GM23248 (cell line): ENCODE measurements at places on chromosomes 2 and 18.

GRCh38 chr18:10291568-10291981 is 162.9 kb upstream of the APCDD1 start:
- DNase-seq, result peak; percentile 83

GRCh38 chr18:70028734-70029133 is 81.1 kb upstream of the CD226 start:
- DNase-seq, result no peak

GRCh38 chr2:72325592-72326422 is 178.1 kb upstream of the CYP26B1 start:
- DNase-seq, result peak; percentile 41

- DNase-seq, result no peak
These were observed 116.0 kb downstream of the TRIM43 start for GRCh38 chr2:95707837-95708236.

GRCh38 chr2:202378001-202378400 is 1.9 kb downstream of the BMPR2 start:
- DNase-seq, result peak; percentile 37

DNA sequence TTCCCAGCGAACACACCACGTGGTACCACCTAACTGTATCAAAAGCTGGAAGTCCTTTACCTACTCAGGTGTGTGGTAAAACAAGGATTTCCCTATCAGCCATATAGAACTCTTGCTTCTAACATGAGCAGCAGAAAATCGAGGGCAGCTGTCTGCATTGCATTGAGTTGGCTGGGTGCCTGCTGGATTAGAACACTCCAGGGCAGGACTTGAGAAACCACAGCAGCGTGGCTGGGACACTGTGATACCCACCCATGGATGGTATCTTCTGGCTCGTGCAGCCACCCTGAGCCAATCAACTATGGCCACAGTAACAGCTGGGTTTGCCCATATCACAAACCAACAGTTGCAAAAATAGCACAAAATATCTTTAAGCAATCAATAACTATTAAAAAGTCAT is 188.3 kb downstream of the FBXO15 start:
- no peak for DNase-seq

- DNase-seq, result peak; percentile 65
These were observed 68.5 kb downstream of the COPS8 start for GRCh38 chr2:237154082-237154638.

DNA sequence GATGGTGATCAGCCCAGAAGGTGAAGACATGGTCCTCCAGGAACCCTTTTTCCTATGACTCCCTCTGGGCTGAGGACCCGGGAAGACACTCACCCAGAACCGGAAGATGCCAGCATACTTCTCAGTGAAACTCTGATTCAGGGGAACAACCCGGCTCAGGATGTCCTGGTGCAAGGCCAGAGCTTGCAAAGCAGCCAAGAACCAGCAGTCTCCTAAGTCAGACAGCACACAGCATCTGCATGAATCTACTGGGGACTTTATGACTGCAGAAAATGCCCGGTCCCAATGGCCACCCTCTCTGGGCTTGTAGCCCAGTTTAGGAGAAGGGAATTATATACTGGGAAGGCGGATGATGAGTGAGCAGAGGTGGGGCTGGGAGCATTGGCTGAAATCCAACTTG is 15.3 kb downstream of the CAPN14 start:
- DNase-seq, result peak; percentile 20

DNA sequence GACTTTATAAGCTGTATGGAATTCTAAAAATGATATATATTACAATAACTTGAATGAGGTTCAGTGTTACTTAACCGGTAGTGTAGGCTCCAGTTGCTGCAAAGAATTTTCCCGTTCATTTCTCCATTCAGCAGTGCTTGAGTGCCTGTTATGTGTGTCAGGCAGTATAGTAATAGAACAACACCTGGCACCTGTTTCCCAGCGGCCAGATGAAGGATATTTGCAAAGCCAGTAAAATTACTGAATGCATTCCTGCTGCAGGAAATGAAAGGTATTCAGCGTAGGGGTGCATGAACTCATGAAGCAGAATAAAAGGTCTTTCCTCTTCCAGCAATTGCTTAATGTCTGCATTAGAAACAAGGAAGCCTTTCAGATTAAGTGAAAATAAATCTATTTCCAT is 18.8 kb downstream of the YPEL5 start:
- DNase-seq, result no peak

DNA sequence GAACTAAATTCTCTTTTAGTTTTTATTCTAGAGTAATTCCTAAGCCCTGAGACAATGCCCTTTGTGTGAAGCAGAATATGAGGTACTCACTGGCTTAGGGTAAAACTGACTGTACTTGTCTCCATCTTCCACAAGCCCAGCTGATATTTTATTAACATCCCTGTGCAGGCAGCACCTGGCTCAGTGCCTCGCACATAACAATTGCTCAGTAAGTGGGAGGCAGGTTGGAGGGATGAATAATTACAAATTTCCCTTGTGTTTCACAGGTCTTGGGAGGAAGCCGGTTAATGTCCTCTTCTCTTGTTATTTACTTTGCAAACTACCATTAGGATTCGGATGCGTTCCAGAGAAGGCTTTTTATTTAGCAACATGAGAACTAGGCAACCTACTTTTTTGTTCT is 249.8 kb upstream of the FSHR start:
- DNase-seq, result no peak

- DNase-seq, result no peak
These were observed 9.4 kb downstream of the COLEC11 start for GRCh38 chr2:3604207-3604877.

GRCh38 chr2:170222842-170223241 is 44.9 kb downstream of the MYO3B start:
- no peak for DNase-seq

DNA sequence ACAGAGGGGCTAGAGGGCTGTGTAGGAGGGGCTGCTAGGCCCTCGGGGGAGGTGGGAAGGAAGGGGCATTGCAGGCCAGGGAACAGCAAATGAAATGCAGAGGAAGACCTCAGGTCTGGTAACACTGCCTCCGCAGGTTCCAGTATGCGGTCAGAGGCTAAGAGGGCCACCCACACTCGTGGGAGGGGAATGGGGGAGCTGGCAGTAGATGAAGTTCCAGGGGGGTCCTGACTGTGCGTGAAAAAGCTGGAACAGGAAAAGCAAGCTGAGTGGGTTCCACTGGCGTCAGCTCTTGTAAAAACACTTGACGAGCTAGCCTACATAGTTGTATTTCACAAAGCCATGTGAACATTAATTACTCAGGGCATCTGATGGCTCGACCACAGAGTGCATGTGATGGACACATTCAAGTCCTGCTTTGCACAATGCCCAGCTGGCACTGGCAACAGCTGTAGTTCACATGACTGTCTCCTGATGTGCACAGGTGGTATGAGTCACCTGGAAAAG is 29.0 kb upstream of the PTPN4 start:
- no peak for DNase-seq

GRCh38 chr2:135257383-135258090 is 205.4 kb downstream of the RAB3GAP1 start:
- DNase-seq, result peak; percentile 60

- DNase-seq, result no peak
These were observed 361.5 kb downstream of the GALNT13 start for GRCh38 chr2:154233231-154233630.

DNA sequence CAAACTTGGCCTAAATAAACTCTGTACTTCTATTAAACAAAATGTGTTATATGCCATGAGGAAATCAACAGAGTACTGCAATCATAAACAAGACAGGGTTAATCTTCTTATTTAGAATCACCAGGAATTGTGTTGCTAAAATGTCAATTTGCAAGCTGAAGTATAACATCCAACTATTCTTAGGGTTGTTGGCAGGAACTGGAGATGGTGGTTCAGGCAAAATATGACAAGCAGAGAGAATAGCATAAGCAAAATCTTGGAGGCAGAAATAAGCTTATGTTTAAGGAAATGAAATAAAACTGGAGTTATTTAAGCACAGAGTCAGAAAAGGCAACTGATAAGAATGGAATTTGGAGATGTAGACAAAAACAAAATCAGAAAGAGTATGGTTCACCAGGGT is 463.8 kb upstream of the SLC8A1 start:
- no peak for DNase-seq

DNA sequence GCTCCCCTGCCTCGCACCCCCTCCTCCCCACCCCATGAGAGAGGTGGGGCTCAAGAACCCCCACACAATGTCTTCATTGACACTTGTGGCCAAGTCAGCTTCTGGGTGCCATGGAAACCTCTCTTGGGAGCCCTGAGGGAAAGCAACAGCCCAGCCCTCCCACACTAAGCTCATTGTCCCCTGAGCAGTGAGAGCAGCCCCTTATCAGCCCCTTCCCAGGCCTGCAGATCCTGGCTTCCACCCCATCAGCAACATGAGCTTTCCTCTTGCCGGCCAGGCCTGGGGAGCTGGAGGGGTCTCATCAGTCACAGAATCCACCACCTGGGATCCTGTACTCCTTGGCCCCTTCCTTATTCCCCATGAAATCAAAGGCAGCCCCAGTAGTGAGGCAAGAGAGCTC is 107.8 kb upstream of the ST3GAL5 start:
- DNase-seq, result no peak

DNA sequence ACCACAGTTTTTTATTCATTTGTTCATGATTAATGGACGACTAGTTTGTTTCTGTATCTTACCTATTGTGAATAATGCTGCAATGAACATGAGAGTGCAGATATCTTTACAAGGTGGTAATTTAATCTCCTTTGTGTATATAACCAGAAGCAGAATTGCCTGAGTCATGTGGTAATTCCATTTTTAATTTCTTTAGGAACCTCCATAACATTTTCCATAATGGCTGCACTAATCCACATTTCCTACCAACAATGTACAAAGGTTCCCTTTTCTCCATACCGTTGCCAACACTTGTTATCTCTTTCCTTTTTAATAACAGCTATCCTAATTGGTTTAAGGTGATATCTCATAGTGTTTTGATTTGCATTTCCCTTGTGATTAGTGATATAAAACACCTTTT is 36.5 kb downstream of the NCOA1 start:
- no peak for DNase-seq

- peak; percentile 75 for DNase-seq
These were observed 379.7 kb downstream of the PTPRM start for GRCh38 chr18:7946734-7947377.

DNA sequence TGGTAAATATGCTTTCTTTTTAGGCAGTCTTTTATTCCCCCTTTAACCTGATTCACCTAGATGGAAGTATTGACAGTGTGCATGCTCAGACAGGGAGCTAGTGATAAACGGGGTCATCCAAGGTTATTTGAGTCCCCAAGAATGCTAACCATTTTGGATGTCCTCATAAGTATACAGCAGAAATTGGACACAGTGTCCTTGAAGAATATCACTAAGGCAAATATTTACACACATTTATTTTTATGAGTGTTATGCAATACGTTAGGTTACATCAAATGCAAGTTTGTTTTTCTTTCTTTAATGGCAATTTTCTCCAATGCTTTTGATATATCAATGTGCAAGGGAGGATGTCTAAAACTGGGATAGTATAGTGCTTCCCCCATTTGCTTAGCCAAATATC is 23.6 kb downstream of the CNTNAP5 start:
- DNase-seq, result no peak

DNA sequence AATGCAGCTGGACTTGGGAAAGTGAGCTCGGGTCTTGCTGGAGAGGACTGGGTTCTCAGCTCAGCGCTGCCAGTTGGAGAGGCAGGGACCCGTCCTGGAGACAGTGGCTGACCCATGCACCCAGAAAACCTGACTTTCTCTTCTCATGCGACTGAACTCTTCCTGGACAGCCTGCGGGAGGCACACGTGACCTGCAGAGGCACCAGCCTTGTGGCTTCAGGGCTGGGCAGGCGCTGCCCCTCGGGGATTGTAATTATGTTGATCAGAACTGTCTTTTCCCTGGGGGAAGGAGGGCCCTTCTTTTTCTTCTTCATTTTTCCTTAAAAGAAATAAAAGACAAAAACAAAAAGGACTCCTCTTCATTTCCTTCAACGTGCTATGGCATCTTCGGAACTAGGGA is 198.1 kb downstream of the VAPA start:
- no peak for DNase-seq

DNA sequence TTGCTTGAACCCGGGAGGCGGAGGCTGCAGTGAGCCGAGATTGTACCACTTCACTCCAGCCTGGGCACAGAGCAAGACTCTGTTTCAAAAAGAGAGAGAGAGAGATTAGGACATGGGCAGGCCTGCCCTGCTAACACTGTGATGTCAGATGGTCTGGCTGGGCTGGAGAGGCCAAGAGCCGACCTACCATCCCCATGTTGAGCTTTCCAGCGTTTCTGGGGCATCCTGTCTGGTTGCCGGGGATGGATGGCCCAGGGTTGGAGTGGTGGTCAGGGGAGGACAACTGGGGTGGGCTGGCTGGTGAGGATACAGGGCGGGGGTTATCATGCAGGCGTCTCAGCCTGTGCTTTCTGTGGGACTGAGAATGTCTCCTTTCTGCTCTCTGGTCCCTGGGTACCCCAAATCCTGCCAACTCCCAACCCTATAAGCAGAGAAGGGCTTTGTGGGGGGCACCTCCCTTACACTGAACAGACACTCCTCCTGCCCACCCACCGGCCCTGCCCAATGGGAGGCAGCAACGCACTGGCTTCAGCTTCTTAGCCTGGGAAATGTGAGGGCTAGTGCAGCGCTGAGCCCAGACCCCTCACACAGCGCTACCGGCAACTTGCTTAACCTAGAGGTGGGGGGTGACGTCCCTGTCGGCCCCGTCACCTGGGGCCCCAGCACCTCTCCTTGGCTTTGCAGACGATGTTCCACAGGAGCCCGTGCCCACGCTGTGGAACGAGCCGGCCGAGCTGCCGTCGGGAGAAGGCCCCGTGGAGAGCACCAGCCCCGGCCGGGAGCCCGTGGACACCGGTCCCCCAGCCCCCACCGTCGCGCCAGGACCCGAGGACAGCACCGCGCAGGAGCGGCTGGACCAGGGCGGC is 5.4 kb downstream of the SNORC start:
- DNase-seq, result no peak

DNA sequence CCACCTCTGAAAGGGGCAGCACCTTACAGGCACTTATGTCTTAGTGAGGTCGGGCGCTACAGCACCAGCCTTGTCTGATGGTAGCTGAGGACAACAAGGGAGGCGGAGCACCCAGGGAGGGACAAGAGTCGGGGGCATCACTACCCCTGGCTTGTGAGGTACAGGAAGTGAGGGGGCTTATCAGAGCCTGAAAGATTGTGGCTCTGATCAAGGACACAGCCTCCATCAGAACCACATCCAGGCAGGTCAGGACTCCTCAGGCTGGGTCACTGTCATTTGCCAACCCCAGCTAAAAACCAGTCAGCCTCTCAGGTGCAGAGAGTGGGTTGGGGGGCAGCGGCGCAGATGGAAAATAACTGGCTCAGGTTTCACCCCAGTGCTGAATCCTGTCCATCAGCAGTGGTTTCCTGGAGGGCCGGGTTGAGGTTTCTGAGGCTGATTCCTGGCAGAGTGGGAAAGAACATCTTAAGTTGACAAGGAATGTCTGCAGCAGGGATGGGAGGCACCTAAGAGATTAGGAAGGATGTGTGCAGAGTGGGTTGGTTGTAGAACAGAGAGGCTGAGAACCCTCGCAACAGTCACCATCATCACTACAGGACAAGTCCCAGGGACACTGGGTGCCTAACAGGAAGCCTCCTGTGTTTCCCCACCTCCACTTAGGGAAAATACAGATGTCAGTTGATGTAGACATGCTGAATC is 45.3 kb downstream of the FBLN7 start:
- DNase-seq, result no peak

- DNase-seq, result peak; percentile 40
These were observed 276.3 kb downstream of the AFF3 start for GRCh38 chr2:99865818-99866676.

- no peak for DNase-seq
These were observed 122.9 kb downstream of the EPB41L3 start for GRCh38 chr18:5420906-5421305.

- no peak for DNase-seq
These were observed 179.5 kb upstream of the PARD3B start for GRCh38 chr2:204365811-204366210.
